ENCODE measurements at places on chromosomes 6 and 20. TPM values are rescaled to one million over a fixed set of nuclear protein-coding genes. Genes with fewer than 3 reads are reported as not detected.

The TRIM31 gene
- total RNA-seq = 11.0 TPM

The BPIFB1 gene
- not detected for total RNA-seq

The UBD gene
- not detected for total RNA-seq

The MYT1 gene
- not detected for total RNA-seq

The ZNF311 gene
- 0.72 TPM for total RNA-seq

The ENPP1 gene
- 42.0 TPM for total RNA-seq

The KHDRBS2 gene
- total RNA-seq = 0.73 TPM

The EBF4 gene
- 7.0 TPM for total RNA-seq

- DNase-seq = no peak
- H3K4me1 ChIP-seq = no peaks in the 10 kb centered on the region
- H3K27me3 ChIP-seq = no peaks in the 10 kb centered on the region
- no peaks in the 10 kb centered on the region for H3K36me3 ChIP-seq
- no peak overlapping the region for H3K27ac ChIP-seq
- no peak overlapping the region for H3K4me3 ChIP-seq
Observed at GRCh38 chr6:147587907-147588306, 79.4 kb downstream of the SAMD5 start.

DNA sequence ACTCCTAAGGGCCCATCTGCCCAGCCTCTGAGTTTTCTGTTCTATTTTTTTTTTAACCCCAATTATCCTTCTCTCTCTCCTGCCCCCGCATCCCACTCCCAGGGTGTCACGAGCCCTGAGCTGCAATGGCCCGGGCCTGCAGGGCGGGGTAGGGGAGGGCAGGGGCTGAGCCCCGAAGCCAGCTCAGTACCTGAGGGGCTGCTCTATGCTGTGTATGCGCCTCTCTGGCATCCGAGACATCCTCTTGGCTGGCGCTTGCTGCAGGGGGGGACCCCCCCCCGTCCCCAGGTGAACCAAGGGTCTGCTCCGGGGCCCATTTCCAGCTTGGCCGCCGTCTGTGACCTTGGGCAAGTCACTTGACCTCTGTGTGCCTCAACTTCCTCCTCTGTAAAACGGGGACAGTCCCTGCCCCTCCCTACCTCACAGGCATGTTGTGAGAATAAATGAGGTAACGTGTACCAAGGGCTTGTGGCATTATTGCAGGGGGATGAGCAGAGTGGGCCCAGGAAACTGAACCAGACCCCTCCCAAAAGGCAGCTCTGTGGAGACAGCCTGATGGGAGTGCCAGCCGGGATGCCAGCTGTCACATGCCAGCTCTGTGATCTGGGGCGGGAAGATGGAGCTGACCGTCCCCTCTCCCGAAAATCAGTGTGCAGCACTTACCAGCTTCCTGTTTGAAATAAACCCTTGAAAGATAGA lies 13.0 kb upstream of the MYL9 start:
- peaks cover 39% of the 10 kb centered on the region for H3K36me3 ChIP-seq
- no peaks in the 10 kb centered on the region for H3K4me1 ChIP-seq
- H3K27ac ChIP-seq = no peak overlapping the region
- no peak for DNase-seq
- H3K4me3 ChIP-seq = no peak overlapping the region

- no peaks in the 10 kb centered on the region for H3K27me3 ChIP-seq
- peak within 1 kb of the TSS; percentile 86 for H3K4me3 ChIP-seq
- H3K36me3 ChIP-seq = peaks cover 15% of the 10 kb centered on the region
- peak; percentile 90 for DNase-seq
- peaks cover 45% of the 10 kb centered on the region for H3K4me1 ChIP-seq
Observed at GRCh38 chr6:42050297-42051267, at the start of gene TAF8. TAF8 (plus strand) TSS chr6:42050524; CDS start chr6:42050542, 18 bp downstream.

DNA sequence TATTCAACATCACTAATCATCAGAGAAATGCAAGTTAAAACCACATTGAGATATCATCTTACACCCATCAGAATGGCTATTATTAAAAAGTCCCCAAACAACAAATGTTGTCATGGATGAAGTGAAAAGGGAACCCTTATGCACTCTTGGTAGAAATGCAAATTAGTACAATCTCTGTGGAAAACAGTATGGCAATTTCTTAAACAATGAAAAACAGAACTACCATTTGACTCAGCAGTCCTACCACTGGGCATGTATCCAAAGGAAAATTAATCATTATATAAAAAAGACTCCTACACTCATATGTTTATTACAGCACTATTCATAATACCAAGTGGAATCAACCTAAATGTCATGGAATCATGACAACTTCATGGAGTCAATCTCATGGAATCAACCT lies 611.3 kb upstream of the GJE1 start:
- no peak for DNase-seq
- H3K4me3 ChIP-seq = no peak overlapping the region
- H3K36me3 ChIP-seq = no peaks in the 10 kb centered on the region
- no peak overlapping the region for H3K27ac ChIP-seq
- no peaks in the 10 kb centered on the region for H3K4me1 ChIP-seq

DNA sequence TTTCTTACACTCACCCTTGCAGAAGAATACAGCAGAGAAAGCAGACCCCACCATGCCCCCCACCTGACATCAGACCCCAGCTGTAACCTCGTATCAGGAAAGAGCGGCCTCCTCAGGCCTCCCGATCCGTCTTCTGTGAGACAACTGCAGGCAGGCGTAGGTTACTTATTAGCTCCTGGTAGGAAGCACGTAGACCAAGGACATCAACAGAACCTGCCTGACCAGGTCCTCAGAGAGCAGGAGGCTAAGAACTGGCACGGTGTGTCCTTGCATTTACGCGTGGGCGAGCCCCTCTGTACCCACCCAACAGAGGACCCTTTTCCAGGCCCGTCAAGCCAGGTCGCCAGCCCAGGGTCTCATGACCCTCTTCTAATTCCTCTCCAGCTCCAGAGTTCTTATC lies 51.0 kb downstream of the ABHD12 start:
- no peak overlapping the region for H3K4me3 ChIP-seq
- H3K4me1 ChIP-seq = peaks cover 14% of the 10 kb centered on the region
- H3K36me3 ChIP-seq = no peaks in the 10 kb centered on the region
- no peaks in the 10 kb centered on the region for H3K27me3 ChIP-seq
- DNase-seq = peak; percentile 85
- no peak overlapping the region for H3K27ac ChIP-seq

GRCh38 chr20:3242172-3242692 lies 3.2 kb upstream of the SLC4A11 start:
- no peak overlapping the region for H3K27ac ChIP-seq
- H3K4me1 ChIP-seq = peaks cover 30% of the 10 kb centered on the region
- DNase-seq = no peak
- peaks cover 66% of the 10 kb centered on the region for H3K27me3 ChIP-seq
- no peaks in the 10 kb centered on the region for H3K36me3 ChIP-seq
- no peak overlapping the region for H3K4me3 ChIP-seq

DNA sequence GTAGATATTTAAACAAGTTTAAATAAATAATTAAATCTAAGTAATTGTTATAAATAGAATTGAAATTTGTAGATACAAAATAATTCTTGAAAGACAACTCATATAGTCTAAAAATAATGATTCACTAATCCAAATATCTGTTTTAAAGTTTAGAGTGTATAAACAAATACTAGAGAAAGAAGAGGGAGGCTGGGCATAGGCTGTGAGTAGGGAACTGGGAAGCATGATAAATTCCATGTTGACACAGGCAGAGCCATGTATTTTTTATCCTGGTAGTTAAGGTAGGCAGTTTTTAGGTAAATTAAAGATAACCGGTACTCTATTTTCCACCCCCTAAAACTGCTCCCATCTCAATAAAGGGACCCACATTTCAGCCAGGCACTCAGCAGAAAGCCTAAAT lies 11.7 kb upstream of the RIN2 start:
- H3K36me3 ChIP-seq = no peaks in the 10 kb centered on the region
- DNase-seq = no peak
- H3K27me3 ChIP-seq = no peaks in the 10 kb centered on the region
- H3K4me1 ChIP-seq = peaks cover 11% of the 10 kb centered on the region
- H3K27ac ChIP-seq = no peak overlapping the region

DNA sequence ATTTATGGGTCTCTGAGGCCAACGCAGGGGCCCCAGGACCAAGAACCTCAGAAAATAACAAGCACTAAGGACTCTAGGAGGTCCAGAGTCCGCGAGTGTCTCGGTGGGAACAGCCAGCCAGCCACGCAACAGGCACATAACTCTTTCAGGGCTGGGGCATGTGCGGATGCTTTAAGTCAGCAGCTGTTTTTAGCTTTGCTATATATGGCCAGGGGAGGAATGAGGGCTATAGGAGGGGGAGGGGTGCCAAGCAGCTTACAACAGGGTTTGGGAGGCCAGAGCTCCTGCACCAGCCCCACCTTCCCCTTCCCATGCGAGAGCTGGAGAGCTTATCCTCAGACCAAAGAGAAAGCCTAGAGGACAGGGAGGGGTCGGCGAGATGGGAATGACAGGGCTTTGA lies 6.2 kb downstream of the JPH2 start:
- DNase-seq = peak; percentile 84
- H3K36me3 ChIP-seq = no peaks in the 10 kb centered on the region
- H3K27me3 ChIP-seq = peaks cover 11% of the 10 kb centered on the region

DNA sequence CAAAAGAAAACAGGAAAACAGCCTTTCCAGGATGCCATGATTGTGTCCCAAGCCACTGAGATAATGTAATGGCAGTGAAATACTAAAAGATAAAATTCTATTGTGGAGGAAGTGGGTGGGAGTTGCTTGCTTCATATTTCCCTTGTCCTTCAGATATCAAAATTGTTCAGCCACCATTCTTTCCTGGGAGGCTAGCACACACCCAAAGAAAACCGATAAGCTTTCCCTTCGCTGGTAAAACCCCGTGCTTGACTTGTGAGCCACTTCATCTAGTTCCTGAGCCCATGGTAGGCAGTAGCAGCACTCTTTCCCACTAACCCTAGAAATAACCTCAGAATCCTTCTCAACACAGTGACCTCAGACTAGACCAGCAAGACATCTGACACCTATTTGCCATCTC lies 357.4 kb upstream of the PLCB4 start:
- H3K27ac ChIP-seq = no peak overlapping the region
- no peaks in the 10 kb centered on the region for H3K4me1 ChIP-seq
- H3K36me3 ChIP-seq = peaks cover 5% of the 10 kb centered on the region
- no peaks in the 10 kb centered on the region for H3K27me3 ChIP-seq
- no peak for DNase-seq
- no peak overlapping the region for H3K4me3 ChIP-seq

DNA sequence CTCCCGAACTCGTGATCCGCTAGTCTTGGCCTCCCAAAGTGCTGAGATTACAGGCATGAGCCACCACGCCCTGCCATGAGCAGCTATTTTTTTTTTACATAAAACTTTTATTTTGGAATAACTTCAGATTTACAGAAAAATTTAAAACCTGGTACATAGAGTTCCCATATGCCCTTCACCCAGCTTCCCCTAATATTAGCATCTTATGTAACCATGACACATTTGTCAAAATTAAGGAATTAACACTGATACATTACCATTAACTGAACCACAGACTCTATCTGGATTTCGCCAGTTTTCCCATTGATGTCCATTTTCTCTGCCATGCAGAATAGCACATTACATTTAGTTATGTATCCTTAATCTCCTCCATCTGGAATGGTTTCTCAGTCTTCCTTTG lies 14.3 kb upstream of the RALGAPB start:
- no peaks in the 10 kb centered on the region for H3K27me3 ChIP-seq
- H3K36me3 ChIP-seq = no peaks in the 10 kb centered on the region
- DNase-seq = no peak
- no peaks in the 10 kb centered on the region for H3K4me1 ChIP-seq
- no peak overlapping the region for H3K27ac ChIP-seq

GRCh38 chr20:16392346-16392745 lies 180.9 kb downstream of the KIF16B start:
- H3K4me3 ChIP-seq = no peak overlapping the region
- H3K27me3 ChIP-seq = no peaks in the 10 kb centered on the region
- no peaks in the 10 kb centered on the region for H3K36me3 ChIP-seq
- DNase-seq = no peak

DNA sequence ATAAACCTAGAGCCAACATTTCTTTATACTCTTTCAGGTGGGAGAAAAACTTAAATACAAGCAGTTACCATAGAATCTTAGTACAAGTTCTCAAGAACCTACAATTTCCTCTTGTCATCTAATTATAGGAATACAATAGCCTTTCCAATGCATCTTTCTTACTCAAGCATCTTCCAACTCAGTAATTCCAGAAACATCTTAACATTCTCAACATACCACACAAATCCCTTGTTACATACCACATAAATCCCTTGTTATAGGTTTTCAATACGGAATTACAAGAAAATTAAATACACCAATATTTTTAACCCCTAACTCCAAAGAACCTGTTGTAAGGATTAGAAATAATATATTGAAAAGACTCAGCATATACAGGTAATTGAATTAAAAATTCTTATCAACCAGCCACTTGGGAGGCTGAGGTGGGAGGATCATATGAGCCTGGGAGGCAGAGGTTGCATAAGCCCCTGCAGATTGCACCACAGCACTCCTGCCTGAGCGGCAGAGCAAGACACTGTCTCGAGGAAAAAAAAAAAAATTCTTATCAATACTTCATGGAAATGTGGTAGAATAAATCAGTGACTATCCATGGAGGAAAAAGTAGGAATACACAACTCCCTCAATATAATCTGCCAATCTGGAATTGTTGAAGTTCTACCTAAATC lies 127.5 kb upstream of the CCDC28A start:
- H3K4me3 ChIP-seq = no peak overlapping the region
- DNase-seq = no peak
- H3K4me1 ChIP-seq = no peaks in the 10 kb centered on the region
- no peaks in the 10 kb centered on the region for H3K36me3 ChIP-seq
- no peak overlapping the region for H3K27ac ChIP-seq

DNA sequence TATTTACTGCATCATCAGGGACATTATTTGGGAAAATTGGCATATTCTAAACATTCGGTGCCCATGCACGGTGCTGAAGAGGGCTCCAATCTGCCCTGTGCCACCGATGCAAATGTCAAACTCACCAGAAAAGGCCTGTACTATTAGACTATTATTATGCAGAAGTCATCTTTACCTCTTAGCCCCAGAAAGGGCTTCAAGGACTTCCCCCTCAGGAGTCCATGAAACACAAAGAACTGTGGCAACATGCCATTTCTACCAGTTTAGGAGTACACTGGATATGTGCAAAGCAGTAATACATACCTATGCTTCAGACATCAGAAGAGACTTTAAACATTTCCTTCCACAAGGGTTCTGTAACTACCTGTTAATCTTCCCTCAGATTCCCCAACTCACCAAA lies 8.6 kb downstream of the DIDO1 start:
- peaks cover 100% of the 10 kb centered on the region for H3K4me1 ChIP-seq
- H3K27me3 ChIP-seq = no peaks in the 10 kb centered on the region
- H3K27ac ChIP-seq = no peak overlapping the region

- no peak overlapping the region for H3K27ac ChIP-seq
- H3K36me3 ChIP-seq = no peaks in the 10 kb centered on the region
- peak; percentile 6 for DNase-seq
- no peaks in the 10 kb centered on the region for H3K4me1 ChIP-seq
- no peak overlapping the region for H3K4me3 ChIP-seq
- no peaks in the 10 kb centered on the region for H3K27me3 ChIP-seq
Observed at GRCh38 chr6:122007339-122007738, 392.1 kb upstream of the HSF2 start.

DNA sequence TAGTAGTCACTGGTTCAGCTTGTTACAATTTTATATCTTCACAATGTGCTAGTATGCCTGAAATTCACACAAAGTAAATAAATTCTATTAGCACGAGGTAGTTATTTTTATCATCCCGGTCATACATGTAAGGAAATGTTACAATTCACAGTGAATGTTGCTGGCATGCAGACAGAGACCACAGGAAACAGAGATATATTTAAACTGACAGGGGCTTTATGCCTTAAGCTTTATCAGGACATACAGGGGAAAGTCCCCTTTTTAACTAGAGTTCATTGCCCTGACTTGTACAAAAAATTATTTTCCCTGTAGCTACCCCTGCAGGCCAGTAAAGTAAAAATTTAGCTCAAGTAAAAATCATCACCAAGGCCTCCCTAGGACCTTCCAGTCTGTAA lies 712.0 kb upstream of the NRSN1 start:
- H3K27me3 ChIP-seq = no peaks in the 10 kb centered on the region
- H3K36me3 ChIP-seq = no peaks in the 10 kb centered on the region
- no peak overlapping the region for H3K27ac ChIP-seq
- peak; percentile 79 for DNase-seq
- H3K4me3 ChIP-seq = no peak overlapping the region
- H3K4me1 ChIP-seq = no peaks in the 10 kb centered on the region
